ENCODE measurements at places on chromosomes 2 and 18. TPM values are rescaled to one million over a fixed set of nuclear protein-coding genes. Genes with fewer than 3 reads are reported as not detected.
A peak's percentile ranks its signal among the peaks of the same experiment; 100 is the strongest.

- no peak for DNase-seq
These were observed 97.6 kb downstream of the WDR7 start for GRCh38 chr18:56748698-56749268.

Gene UGGT1
- 23.5 TPM for total RNA-seq

- DNase-seq, result peak; percentile 19
These were observed 9.4 kb downstream of the NEU4 start for GRCh38 chr2:241818229-241818942.

Gene FHOD3
- not detected for total RNA-seq

DNA sequence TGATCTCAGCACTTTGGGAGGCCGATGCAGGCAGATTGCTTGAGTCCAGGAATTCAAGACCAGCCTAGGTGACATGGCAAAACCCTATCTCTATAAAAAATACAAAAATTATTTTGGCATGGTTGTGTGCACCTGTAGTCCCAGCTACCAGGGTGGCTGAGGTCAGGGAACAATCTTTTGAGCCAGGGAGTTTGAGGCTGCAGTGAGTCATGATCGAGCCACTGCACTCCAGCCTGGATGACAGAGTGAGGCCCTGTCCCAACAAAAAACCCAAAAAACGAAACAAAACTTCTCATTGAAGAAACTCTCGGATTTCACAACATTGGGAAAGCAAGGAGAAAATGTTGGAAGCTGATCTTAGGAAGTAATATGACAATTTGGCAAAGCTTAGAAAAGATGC is 317.3 kb upstream of the MGAT5 start:
- DNase-seq, result no peak

Gene NT5C1B
- not detected for total RNA-seq

Gene REG1B
- not detected for total RNA-seq

Gene ATIC
- total RNA-seq, result 40.5 TPM

Gene TBR1
- total RNA-seq, result not detected

Gene CCDC74B
- 0.38 TPM for total RNA-seq

- DNase-seq, result no peak
These were observed 3.2 kb upstream of the SERPINE2 start for GRCh38 chr2:224042191-224042696.
